ENCODE measurements at places on chromosomes 2 and 18.

- DNase-seq, result no peak
Observed at GRCh38 chr18:2916184-2916583, 69.4 kb downstream of the EMILIN2 start.

DNA sequence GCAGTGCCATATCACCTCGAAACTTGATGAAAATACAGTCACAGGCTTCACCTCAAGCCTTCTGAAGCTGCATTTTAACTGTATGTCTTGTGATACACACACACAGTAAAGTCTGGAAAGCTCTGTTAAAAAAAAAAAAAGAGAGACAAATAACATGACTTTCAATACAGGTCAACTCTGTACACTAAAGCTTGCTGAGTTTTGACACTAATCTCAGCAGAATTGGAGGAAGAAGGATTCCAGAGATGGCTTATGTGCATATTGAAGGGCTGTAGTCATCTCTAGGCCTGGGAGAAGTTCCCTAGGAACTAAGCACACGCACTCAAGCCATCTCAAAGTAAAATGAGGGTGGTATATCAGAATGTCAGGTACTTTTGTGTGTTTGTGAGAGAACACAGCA is 875.1 kb downstream of the EPHA4 start:
- DNase-seq, result no peak

GRCh38 chr2:174704642-174705041 is 59.6 kb downstream of the CHRNA1 start:
- DNase-seq, result no peak

DNA sequence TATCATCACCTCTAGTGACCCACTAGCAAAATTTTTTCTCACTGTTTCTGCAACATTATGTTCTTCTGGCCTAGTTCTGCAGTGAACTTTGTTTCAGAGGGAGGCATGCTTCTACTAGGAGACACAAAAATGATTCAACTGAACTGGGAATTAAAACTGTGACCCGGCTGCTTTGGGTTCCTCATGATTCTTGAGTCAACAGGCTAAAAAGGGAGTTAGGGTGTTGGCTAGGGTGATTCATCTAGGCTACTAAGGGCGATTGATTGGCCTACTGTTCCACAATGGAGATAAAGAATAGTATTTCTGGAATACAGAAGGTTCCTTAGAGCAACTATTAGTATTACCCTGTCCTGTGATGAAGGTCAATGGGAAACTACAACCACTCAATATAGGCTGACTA is 179.5 kb downstream of the PPP1R1C start:
- DNase-seq, result no peak

DNA sequence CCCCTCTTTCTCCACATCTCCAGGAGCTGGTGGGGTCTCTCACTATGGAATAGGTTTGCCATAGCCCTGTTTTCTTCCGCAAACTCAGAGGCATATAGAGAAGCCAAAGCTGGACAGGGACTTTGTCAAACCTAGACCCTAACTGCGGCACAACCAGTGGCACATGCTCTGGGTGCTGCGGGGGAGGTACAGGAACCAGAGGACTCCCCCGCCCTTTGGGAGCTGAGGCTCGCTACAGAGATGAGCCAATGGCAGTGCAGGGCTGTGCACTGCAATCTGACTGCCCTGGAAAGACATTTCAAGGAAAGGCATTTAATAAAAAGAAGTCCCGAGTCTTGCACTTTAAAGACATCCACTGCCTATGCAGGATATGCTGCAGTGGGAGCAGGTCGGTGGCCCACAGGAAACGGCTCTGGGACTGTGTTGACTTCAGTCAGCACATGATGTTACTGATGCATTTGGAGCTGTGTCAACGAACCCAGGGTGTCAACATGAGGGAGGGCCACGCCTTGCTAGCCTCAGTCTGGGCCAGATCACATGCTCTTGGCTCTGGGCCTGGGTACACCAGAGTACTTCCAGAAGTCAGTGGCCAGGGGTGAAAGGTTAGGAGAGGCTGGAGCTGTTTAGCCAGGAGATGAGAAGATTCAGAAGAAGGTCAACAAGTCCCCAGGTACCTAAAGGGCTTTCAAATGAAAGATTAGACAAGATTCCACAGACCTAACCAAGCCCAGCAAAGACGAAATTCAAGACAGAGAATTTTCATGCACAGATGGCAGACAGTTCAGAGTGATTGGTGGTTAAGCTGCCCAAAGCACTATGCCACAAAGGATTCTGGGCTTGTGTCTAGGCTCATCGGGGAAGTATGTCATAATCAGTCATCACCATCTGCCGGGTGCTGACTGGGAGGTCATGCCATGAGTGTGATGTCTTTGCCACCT is 8.2 kb downstream of the SLC35F6 start:
- DNase-seq, result no peak

DNA sequence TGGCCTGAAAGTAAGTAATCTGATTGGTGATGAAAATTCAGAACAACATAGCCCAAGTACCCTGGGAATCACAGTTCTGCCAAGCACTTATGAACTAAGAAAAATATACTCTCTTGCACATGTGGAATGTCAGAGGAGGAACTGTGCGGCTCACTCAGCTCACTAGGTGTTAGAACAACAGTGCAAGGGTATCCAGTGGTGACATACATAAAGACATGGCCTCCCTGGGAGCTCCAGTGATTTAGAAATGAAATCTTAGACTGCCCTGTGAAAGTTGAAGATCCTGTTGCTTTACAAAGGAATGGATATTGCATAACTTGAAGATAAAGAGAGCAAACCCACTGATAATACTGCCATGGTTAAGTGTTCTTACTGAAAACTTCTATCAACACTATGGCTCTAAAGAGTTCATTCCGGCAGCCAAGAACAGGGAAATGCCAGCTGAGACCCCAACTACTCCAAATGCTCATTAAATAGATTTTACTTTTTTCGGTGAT is 246.2 kb downstream of the ARHGAP15 start:
- no peak for DNase-seq

GRCh38 chr2:189528617-189529016 is 52.0 kb downstream of the SLC40A1 start:
- no peak for DNase-seq

- DNase-seq, result no peak
Observed at GRCh38 chr2:189613650-189614420, 33.2 kb upstream of the SLC40A1 start.

DNA sequence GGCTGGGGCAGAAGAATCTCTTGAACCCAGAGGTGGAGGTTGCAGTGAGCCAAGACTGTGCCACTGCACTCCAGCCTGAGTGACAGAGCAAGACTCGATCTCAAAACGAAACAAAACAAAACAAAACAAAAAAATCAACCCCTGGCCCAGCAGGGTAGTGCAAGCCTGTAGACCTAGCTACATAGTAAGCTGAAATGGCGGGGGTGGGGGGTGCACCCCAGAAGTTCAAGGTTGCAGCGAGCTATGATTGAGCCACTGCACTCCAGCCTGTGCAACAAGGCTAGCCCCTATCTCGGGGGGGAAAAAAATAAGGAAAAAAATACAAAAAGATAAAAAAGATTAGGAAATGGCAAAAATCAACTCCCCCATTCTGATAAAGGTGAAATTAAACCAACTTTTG is 6.4 kb downstream of the ATL2 start:
- DNase-seq, result no peak

- no peak for DNase-seq
Observed at GRCh38 chr2:23053601-23054000, 331.4 kb upstream of the KLHL29 start.

- no peak for DNase-seq
Observed at GRCh38 chr2:177147834-177148445, 64.7 kb upstream of the HNRNPA3 start.

DNA sequence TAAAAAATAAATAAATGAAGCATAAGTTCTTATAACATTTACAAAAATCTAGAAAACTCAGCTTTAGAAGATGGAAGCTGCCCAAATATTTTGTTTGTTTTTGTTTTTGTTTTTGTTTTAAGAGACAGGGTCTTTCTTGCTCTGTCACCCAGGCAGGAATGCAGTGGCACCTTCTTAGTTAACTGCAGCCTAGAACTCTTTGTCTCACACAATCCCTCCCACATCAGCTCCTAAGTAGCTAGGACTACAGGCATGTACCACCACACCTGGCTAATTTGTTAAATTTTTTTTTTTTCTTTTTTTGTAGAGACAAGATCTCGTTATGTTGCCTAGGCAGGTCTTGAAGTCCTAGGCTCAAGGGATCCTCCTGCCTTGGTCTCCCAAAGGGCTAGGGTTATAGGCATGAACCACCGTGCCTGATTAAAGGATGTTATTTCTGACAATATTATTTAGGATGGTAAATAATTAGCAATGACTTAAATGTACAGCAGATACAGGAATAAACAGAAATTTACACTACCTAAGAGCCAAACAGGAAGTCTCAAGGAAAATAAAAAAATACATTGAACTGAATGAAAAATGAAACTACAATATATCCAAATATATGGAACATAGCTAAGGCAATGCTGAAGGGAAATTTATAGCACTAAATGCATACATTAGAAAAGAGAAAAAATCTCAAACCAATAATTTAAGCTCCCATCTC is 17.2 kb downstream of the SESTD1 start:
- no peak for DNase-seq

DNA sequence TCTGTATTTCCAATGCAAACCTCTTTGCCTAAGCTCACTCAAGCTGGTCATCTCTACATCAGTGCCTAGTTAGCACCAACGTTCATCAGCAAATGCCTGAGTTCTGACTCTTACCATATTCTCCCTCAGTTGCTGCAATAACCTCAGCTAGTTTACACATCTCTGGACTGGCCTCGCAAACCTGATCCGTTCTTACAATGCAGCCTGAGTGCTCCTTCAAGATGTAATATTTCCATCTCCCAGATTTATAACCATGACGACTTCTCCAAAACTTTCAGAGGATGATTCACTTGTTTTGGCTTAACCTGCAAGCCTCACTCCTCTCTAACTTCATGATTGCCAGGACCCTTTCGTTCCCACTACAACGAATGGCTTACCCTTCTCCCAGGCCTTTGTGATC is 69.7 kb downstream of the DIPK1C start:
- DNase-seq, result no peak

DNA sequence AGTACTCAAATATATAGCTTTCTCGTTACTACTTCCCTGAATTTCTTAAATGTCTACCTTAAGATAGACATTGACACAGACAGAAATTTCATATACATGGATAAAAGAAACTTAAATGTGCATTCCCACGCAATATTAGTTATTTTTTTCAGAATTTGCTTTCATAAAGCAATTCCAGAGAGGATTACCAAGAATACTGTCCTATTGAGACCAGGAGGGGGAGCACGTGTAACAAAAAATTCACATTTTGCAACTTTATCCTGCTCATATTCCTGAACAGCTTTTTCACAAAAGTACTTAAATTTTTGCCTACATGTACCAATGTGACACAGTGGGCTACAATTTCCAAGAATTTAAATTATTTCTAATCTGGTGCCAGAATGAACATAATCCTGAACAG is 30.7 kb upstream of the ERCC3 start:
- DNase-seq, result no peak

DNA sequence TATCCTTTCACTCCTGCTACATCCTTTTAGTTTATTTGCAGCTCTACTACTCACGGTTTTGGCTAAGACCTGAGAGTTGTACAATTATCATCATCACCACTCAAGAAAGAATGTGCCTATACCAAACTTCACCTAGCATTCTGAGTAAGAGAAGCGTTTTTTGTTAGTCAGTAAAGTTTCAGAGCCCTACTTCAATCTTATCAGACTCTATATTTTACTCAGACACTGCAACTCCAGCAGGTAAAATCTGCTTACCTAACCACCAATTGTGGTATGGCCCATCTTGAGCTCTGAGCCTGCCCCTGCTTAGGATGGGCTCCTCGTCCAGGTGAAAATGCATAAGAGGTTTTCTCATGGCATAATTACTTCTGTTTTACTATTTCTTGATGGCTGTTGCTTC is 37.1 kb downstream of the ICOS start:
- DNase-seq, result no peak

DNA sequence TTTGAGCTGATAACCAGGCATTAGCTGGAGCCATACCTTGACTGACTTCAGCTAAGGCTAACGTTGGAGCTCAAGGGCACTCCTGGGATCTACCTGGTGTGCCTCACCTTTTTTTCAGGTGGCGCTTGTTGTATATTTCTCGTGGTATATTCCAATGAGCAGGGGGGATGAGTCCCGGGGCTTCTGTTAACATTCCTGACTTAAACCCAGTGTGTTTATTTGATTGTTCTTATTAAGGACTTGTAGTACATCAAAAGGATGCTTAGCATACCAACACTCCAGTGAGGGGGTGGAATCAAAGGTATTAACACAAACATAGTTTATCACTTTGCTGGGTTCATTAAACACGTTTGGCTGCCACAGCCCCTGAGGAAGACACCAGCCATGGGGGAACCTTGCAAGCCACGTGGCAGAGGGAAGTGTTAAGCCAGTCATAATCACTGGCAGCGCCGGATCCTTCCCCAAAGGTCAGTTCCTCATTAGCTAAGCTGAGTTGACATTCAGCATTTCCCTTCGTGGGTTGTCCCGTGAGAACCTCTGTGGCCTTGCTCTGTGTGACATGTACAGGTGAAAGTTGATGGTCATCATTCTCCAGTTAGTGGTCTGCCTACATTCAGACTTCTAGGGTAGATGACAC is 119.5 kb upstream of the MCFD2 start:
- DNase-seq, result no peak

DNA sequence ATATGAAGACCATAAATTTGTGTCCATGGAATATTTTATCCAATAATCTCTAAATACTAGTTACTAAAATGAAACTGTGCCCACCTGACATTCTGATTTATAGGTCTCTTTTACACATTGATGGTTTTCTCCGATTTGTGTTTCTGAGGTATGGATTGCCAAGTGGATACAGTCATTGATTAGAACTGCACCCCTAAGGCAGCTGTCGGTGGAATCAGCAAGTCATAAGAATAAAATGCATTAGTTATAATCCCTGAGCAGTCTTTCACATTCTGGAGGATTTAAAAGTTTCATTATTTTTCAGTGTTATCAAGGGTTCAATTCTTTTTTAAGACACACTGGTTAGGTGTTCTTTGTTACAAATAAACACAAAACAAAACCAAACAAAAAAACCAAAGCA is 6.0 kb downstream of the CAVIN2 start:
- DNase-seq, result no peak

DNA sequence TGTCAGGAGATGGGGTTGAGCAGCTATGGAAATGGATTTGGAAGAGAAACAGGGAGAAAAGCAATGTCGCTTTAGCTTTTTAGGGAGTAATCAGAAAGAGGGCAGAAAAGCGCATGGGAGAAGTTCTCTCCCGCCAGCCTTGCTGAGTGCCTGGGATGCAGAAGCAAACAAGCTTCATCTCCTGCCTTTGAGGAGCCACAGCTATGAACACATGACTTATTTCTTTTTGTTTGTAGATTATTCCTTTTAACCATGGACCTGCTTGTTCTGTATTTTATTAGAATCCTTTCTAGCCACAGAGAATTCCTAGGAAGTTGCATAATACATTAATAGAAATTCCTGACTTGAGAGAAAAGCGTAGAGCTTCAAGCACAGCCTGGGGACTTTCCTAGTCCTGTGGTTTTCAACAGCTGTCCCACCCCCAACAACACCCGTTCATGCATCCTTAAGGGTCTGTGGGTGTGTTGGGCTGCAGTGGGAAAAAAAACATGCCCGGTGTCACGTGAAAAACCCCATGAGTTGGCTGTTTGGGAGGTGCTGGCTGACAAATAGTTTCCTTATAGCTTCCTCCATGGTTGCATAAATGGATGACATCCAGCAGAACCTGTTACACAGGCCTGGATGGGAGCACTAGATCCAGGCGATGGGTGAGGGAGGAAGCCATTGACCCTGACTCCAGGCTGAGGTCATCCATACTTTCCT is 14.9 kb downstream of the SLC9A4 start:
- no peak for DNase-seq
